Common myeloid progenitor, CD34-positive (primary cell): ENCODE measurements at places on chromosomes 4 and X.

- DNase-seq: no peak
These were observed 50.8 kb downstream of the ANAPC10 start for GRCh38 chr4:145047151-145047550.

DNA sequence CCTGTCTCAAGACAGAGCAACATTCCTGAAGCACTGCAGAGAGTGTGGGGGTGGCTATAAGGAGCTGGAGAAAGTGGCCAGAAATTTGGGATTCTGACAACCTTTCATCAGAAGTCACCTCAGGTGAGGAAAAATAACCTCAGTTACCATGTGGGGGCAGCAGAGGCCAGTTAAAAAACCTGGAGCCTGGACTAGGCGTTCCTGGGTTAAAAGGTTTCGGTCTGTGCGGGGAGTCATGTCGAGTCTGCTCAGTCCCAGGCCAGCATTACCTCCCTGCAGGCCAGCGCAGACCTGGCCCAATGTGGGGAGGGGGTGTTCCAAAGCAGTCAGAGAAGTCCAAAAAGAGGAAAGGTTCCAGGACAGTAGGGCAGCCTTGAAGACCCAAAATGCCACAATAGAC lies 10.9 kb upstream of the NALF2 start:
- DNase-seq: peak; percentile 58

DNA sequence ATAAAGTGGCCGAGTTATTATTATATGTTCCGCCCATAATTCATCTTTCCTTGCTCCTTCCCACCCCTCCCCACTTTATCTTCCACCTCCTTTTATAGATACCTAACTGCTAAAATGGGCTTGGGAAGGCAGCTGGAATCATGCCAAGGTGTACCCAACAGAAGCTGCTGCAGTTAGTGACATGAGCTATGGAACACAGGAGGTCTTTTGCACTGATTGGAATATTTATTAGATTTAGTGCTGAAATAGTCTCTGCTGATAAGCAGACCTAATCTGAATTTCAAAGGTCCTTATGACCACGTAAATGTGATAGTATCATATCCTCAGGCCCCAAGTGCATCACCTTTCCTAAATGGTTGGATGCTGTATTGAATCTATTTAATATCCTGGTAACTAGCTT lies 64.9 kb downstream of the HMGB2 start:
- DNase-seq: no peak

- DNase-seq: peak; percentile 40
These were observed 101.7 kb upstream of the KIT start for GRCh38 chr4:54556051-54556450.

GRCh38 chrX:115697806-115698205 lies 136.8 kb downstream of the PLS3 start:
- no peak for DNase-seq

GRCh38 chr4:118918388-118918787 lies 29.7 kb downstream of the SYNPO2 start:
- DNase-seq: no peak

DNA sequence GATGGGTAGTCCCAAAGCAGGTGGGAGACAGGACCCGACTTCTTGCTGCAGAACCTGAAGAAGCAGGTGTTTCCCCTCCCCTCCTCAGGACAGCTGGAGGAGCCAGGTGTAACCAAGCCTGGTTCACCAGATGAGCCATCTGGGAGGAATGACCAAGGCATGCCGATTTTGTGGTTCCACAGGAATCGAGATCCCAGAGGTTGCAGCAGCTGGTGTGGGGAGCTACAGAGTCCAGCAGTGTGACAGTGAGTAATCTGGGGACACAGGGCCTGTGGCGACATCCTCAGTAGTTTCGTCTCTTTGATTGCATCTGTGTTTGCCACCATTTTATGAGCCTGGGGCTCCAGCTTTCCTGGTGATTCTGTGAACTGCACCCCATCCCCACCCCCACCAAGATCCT lies 2.6 kb upstream of the NDP start:
- no peak for DNase-seq

GRCh38 chr4:14299166-14299565 lies 671.6 kb upstream of the BOD1L1 start:
- no peak for DNase-seq

DNA sequence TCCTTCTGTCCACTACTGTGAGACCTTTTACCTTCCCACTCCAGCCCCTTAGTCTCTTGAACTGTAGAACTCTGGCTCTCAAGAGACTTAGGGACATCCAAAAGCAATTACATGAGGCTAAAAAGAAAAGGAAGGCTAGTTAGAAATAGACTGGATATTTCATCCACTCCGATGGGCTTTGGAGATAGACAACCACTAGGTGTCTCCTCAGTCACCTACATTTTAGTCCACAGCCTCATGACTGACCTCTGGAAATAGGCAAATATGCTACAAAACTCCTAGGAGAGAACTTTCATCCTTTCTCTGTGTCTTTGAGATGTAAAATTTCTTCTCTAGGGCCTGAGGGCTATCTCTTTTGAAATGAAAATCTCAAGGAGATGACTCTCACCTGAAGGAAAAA lies 45.1 kb upstream of the LAMP2 start:
- peak; percentile 17 for DNase-seq

DNA sequence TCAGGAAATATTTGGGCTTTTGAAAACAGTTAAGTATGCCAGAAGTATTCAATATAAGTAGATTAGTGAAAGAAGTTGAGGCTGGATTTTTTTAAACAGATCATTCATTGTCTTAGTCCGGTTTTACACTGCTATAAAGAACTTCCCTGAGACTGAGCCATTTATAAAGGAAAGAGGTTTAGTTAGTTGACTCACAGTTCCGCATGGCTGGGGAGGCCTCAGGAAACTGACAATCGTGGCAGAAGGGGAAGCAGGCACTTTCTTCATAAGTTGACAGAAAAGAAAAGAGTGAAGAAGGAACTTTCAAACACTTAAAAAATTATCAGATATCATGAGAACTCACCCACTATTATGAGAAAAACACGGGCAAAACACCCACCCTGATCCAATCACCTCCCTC lies 31.1 kb upstream of the CYLC1 start:
- no peak for DNase-seq

GRCh38 chrX:123263747-123264146 lies 79.7 kb downstream of the GRIA3 start:
- DNase-seq: no peak

DNA sequence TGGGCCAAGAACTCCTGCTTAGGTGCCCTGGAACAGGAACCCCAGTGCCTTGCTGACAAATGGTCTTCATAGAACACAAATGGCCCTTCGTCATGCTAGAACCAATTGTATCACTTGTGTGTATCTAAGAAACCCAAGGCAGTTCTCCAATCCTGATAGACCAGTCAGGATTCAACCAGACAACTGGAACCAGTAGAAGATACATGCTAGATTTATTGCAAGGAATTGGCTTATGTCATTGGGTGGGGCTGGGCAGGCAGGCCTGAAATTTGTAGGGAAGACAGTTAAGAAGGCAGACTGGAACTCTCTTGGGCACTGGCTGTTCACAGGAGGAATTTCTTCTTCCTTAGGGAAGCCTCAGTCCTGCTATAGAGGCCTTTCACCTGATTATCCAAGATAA lies 17.0 kb upstream of the TBL1X start:
- DNase-seq: no peak

GRCh38 chr4:143700416-143701352 lies at the start of gene FREM3:
Gene FREM3, minus strand, starts transcription at chr4:143700675. Its CDS starts 0 bp downstream, at chr4:143700675.
- peak; percentile 86 for DNase-seq

- peak; percentile 99 for DNase-seq
These were observed 88.7 kb downstream of the HNRNPD start for GRCh38 chr4:82284858-82285805.

DNA sequence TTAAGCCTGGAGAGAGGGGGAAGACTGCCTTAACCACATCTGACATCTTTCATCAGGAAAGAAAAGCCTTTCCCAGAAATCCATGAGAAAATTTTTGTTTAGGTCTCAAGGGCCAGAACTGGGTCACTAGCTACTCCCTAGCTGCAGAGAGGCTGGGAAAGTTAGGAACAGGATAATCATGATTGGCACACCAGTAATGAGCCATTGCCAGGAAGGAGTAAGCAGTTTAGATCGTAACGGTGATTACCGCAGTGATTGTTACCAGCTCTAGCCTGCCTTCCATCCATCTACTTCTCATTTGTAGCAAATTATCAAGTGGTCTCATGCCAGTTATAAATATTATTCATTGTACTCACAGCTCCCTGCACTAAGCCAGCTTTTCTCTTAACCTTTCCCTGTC lies 22.7 kb upstream of the STX18 start:
- no peak for DNase-seq

GRCh38 chrX:73964579-73964978 lies 339.4 kb upstream of the ZCCHC13 start:
- DNase-seq: no peak

DNA sequence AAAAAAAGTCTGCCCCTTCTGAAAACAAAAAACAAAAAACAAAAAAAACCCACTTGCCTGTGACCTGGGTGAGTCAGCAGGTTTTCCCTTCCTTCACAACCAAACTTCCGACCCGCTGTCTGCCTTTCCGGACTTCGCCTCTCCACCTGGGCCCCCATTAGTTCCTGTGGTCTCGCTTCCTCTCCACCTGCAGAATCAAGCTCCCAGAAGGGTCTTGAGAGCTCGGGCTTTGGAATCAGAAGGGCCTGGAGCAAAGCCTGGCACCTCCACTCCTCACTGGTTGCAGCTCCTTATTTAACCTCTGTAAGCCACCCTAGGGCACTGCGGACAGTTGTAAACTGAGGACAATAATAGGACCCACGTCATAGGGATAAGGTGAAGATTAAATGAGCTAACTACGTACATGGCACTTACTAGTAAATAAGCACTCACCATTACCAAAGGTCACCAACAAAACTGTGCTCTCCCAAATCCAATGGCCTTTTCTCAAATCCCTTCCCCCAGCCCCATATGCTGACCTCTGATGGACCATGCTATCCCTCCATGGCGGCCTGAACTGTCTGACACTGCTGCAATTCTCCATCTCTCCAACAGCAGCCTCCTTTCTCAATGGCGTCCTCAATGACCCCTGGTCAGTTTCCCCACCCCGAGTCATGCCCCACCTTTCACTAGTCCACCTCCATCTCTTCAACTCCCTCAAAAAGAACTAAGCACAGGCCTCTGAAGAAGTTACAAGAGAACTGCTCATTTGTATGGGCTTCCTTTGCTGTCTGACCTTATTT lies 64.2 kb downstream of the IRF2 start:
- peak; percentile 94 for DNase-seq

DNA sequence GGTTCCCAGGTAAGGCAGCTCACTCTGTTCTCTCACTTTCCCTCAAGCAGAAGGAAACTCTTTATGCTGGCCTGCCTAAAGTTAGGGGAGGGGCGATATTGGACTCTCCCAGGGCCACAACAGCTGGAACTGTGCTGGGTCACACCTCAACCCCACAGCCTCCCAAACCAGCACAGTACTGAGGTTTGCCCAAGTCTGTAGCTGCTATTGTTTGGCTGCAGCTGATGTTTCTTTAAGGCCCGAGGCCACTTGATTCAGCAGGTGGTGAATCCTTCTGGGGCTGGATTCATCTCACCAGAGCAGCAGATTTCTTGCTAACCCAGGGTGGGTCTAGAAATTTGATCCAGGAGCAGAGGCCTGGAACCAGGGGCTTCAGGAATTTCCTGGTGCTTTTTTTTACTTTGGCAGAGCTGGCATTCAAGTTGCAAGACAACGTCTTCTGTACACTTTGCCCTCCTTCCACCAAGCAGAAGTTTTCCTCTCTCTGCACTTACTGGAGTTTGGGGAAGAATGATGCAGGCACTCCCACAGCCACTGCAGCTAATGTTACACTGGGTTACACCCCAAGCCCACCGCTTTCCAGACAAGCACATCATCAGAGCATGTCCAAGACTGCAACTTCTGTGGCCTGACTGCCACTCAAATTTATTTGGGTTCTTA lies 544.7 kb upstream of the NDST4 start:
- no peak for DNase-seq

GRCh38 chrX:72262077-72262476 lies 15.0 kb downstream of the RPS4X start:
- DNase-seq: no peak

- DNase-seq: no peak
These were observed 2.2 kb upstream of the MID2 start for GRCh38 chrX:107823456-107823855.

DNA sequence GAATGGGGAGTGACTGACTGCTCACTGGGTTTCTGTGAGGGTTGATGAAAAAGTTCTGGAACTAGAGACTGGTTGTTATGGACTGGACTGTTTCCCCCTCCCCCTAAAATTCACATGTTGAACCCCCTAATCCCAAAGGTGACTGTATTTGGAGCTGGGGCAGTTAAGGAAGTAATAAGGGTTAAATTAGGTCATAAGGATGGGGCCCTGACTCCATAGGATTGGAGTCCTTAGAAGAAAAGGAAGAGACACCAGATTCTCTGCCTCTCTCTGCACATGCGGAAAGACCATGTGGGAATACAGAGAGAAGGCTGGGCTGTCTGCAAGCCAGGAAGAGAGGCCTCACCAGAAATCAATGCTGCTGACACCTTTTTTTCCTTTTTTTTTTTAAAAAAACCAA lies 38.2 kb downstream of the ZBTB49 start:
- DNase-seq: no peak

- no peak for DNase-seq
These were observed 159.6 kb upstream of the ANK2 start for GRCh38 chr4:112889619-112890527.

- DNase-seq: peak; percentile 59
These were observed 689 bp upstream of the OGT start for GRCh38 chrX:71532078-71532752.

GRCh38 chrX:131918839-131919238 lies 104.3 kb upstream of the STK26 start:
- no peak for DNase-seq

DNA sequence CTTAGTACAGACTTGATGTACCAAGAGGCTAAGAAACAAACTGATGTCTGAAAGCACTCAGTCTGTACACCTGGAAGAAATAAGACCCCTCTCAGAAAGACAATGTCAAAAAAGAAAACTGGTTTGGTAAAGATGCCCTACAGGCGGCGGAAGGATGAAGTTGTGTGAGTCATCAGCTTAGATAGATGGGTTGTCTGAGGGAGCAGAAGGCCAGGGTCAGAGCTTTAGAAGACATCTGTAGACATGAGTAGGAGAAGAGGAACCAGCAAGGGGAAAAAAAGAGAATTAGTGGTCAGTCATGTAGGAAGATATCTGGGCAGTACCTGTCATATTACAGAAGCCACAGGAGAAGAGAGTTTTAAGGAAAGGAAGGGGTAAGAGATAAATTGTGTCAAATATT lies 8.3 kb downstream of the SRPX2 start:
- no peak for DNase-seq

GRCh38 chr4:153273751-153274150 lies 69.5 kb downstream of the TRIM2 start:
- no peak for DNase-seq

GRCh38 chrX:2823795-2824386 lies 4.8 kb upstream of the GYG2 start:
- DNase-seq: no peak
